EH (cell line): ENCODE measurements at places on chromosomes 11 and 22.
A peak's percentile ranks its signal among the peaks of the same experiment; 100 is the strongest.

GRCh38 chr22:27406389-27406861 lies 395.1 kb downstream of the MN1 start:
- peak; percentile 20 for DNase-seq

- no peak for DNase-seq
Measured at GRCh38 chr11:125925247-125925740, 20.6 kb upstream of the VSIG10L2 start.

GRCh38 chr11:30860146-30860545 lies 274.0 kb upstream of the MPPED2 start:
- DNase-seq = no peak

DNA sequence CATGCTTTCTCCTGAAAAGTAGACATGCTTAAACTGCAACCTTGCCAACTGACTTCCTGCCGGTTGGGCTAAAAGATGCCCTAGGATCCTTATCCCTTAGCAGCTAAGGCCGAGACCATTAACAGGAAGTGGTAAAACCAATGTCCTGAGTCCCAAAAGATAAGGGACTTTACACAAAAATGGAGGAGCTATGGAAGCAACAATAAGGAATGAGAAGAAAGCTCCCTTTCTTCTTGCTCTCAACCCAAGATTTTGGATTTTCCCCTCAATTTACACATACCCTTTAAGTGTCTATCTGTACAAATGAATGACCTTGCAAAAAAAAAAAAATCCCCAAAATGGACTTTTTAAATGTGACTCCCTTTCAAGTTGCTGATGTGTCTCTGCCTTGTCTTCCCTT lies 11.1 kb downstream of the MRPL17 start:
- DNase-seq = no peak

DNA sequence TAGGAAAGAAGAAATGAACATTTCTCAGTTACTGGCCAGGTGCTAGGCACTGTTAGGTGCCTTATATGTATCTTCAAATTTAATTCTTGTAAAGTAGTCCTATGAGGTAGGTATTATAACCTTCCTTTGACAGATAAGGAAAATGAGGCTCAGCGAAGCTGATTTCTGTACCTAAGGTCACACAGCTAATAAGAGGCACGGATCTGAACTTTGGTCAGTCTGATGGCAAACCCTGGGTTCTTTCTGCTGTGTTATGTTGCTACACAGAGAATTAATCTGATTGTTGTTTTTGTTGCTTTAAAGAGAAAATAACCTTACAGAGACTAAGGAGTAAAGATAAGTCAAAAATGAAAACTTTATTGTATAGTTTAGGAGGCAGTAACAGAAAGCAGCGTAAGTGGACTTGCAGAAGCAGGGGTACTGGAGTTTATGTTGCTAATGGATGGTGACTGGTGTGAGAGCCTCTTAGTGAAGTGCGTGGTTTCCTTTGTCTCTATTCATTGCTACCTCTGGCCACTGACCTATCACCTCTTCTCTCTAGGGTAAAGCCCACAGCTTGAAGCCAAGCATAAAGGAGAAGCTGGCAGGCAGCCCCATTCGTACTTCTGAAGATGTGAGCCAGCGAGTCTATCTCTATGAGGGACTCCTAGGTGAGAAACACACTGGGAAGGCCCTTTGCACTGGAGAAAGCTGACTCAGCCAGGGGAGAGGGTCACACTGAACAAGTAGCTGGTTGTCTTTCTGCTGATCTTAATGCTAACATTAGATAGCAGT lies 38.3 kb downstream of the MADD start:
- no peak for DNase-seq

- DNase-seq = peak; percentile 97
Measured at GRCh38 chr11:36361901-36362391, 65.9 kb downstream of the PRR5L start.

GRCh38 chr11:125256541-125257189 lies 92.1 kb downstream of the PKNOX2 start:
- DNase-seq = no peak

DNA sequence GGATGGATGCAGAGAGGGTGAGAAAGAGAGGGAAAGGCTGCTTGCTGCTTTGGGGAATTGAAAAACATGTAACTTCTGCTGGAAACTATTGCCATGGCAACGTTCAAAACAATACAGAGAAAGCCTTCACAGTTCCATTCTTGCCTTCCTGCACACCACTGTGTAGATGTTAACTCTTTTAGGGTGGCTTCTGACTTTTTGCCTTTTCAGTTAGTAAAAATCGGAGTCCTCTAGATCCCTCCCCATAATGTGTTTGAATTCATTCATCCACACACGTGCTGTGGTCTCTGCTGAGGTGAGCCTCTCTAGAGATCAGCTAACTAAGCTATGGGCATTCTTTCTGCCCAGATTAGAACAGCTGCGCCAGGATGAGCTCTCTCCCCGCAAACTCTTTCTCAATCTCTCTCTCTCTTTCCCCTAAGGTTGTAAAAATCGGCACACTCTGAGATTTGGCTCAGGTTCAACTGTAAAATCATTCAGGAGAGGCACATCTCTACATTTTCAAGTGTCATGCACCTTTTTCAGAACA lies 1178.3 kb downstream of the LRRC4C start:
- DNase-seq = no peak

DNA sequence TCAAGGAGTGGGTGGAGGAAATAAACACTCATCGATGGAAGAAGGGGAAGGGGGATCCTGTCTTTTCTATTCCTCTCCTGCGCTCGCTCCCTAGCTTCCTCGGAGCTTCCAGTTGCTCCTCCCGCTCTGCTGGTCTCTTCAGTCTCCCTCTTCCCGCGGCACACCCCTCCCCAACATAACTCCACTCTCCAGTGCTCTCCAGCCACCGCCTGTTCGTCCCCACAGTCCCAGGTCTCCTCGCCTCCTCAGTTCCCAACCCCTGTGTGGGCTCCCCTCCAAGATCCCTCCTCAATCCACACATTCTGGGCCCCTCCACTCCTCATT lies 438 bp downstream of the ZW10 start:
- peak; percentile 46 for DNase-seq

- DNase-seq = peak; percentile 47
Measured at GRCh38 chr11:77819921-77820564, 479 bp downstream of the RSF1 start.

DNA sequence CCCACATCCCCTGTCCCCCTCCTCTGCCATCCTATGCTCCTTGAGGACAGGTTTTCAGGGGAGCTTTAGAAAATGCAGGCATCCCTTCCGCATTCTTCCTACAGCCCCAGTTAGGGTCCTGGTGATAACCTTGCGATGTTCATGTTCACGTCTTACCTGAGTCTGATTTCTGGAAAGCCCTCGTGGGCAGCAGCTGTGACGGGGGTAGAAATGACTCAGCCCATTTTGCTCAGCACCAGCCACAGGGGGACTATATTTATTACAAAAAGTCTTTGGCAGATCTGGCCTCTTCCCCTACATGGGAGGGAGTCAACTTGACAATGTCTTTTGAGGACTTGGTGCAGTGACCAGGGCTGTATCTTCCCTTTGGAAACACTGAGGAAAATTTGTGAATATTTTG lies 12.3 kb downstream of the PKNOX2 start:
- no peak for DNase-seq

GRCh38 chr22:24592058-24592850 lies 619 bp downstream of the LRRC75B start:
- peak; percentile 14 for DNase-seq

DNA sequence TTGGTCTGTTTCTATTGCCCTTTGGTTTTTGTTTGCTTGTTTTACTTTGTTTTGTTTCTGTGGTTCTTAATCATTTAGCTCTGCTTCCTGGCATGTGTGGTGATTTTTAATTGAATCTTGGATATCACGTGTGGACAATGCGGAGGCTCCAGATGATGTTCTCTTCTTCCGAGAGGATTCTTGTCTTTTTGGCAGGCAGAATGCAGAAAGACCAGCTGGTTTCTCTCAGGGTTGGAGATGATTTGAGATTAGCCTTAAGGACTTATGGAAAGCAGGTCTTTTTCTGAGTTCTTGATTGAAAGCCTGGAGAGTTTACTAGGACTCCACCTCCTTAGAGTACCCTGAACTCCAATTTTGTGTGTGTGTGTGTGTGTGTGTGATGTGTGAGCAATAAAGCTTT lies 21.0 kb upstream of the ANO1 start:
- DNase-seq = no peak

DNA sequence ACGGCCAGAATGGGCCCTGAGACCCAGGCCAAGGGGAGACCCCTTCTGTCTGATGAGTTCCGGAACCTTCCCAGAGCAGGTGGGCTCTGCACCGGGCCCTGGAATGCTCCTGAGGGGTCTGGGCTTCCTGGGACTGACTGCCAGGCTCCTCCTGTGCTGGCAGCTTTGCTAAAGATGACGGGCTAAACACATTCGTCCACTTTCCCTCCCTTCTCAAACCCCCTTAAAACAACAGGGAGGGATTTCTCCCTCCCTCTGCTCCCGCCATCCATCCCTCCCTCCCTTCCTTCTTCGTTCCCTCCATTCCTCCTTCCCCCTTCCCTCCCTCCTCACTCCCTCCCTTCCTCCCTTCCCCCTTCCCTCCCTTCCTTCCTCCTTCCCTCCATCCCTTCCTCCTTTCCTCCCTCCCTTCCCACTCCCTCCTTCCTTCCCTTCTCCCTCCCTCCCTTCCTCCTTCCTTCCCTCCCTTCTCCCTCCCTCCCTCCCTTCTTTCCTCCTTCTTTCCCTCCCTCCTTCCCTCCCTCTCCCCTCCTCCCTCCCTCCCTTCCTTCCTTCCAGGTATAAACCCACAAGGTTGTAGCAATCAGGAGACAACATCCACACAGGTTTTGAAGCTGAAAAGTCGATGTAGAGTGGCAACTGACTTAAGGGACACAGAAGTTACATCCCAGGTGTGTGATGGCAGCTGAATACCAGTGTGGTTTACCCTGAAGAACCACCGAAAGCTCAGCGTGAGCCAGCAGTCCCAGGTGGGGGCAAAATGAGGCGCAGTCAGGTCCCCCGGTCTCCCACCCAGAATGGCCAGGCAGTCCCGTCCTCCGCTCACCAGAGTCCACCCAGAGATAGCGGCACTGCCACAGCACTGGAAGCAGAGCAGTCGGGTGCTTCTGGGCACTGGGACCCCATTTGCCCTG lies 18.8 kb upstream of the MGAT3 start:
- no peak for DNase-seq

- no peak for DNase-seq
Measured at GRCh38 chr11:64801158-64801464, 1.9 kb downstream of the MAP4K2 start.

GRCh38 chr11:6790546-6790945 lies 7.7 kb downstream of the OR2AG1 start:
- no peak for DNase-seq
